ENCODE measurements at places on chromosomes 12 and 14. TPM values are rescaled to one million over a fixed set of nuclear protein-coding genes. Genes with fewer than 3 reads are reported as not detected.

DNA sequence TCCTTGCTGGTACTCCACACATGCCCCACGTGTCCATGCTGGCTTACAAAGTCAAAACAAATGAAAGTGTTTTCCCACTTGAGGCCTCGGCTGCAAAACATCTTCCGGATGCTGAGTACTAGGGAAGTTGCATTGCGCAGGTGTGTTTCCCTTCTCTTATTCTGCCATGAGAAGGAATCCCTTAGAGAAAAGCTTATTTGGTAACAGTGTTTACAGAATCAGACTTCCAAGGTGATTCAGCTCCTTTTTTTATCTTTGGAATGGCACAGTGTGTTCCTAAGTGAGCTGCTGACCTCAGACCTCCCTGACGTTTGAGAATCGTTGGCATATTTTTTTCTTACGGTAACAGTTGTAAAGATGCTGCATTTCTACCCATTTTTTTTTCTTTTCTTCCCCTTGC is 211.3 kb downstream of the ESR2 start:
- DNase-seq: no peak

Gene OASL
- 231 TPM for total RNA-seq

DNA sequence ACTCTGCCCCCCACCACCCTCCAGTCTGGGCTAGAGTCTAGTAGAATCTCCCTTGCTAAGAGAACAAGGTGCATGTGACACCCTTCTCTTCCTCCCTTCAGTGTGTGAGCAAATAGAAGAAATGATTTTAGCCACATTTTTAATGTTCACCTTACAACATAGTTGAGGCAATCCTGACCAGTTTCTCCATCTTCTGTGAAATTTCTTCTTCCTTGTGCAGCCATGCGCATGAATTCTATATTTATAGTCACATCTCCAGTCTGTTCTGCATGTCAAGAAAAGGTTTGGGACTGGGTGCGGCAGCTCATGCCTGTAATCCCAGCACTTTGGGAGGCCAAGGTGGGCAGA is 9.5 kb upstream of the LTA4H start:
- DNase-seq: no peak

DNA sequence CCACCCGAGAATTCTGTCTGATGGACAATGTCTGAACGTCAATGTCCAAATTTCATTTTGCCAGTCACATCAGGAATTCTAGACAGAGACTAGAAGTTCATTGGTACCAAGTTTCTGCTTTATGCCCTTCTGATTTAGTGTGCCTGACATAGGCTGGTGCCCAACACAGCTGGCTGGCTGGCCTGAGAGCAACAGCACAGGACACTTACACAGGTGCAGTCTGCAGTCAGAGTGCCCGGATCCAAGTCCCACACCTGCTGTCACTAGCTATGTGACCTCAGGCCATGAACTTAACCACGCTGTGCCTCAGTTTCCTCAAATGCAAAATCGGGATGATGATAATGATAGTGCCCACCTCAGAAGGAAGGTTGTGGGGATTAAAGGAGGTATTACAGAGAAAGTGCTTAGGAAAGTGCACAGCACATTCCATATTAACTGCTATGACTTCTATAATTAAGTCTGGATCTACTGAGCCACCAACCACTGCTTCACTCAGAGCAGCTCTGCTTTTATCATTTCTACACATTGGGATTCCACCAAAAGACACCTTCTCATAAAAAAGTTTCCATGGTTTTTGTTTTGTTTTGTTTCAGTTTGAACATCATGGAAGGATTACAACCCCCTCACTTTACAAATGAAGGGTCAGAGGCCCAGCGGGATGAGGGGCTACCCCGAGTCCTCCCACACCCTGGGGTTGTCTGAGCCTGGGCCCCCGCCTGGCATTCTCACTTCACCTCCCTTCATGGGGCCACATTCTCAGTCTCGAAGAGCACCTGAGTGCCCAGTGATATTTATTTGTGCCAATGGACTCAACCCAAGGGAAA is 168.8 kb upstream of the BCL2L14 start:
- DNase-seq: no peak

DNA sequence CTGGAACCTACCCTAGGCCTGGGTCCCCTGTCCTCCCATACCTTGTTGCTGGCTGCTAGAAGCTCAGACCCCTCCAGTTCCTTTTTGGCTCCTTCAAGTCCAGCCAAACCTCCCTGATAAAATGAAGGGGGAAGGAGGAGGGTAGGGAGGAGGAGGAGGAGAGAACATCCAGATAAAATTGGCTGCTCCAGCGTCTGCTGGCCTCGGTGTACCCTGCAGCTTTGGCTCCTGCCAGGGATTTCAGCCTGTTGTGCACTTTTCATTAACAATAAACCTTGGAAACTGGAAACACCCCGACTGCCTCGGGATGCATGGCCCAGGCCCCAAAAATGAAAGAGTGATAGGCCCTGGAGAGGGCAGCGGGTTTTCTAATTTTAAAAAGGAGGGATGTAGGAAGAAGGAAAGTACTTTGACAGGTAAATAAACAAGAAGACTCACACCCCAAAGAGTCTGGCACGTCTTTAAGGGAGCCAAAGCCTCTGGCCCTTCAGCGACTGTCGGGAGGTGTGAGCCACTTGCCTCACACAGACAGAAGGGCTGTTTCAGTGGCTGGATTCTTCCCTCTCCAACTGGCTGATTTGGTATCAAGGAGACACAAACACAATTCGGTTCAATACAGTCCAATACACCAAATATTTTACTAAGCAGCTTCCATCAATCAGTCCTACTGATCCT is 49.8 kb downstream of the NUAK1 start:
- no peak for DNase-seq

- DNase-seq: peak; percentile 30
Measured at GRCh38 chr14:49861699-49862088, 9.1 kb upstream of the NEMF start.

Gene MYF5
- not detected for total RNA-seq

DNA sequence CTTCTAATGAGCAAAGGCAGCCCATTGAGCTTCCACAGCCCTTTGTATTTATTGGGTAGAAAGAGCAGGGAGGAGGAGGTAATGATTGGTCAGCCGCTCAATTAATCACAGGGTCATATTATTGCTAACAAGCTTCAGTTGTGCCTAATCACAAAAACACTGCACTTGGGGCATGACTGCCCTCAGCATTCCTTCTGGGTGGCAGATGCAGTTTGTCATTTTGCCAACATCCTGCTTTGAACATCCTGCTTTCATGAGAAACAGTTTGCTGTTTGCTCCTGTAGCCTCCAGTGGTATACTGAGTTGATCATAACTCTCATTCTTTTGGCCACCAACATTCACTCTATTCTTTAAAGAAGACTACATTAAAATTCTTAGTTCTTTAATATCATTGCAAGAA is 462.9 kb upstream of the MIS18BP1 start:
- no peak for DNase-seq

Gene DIO2
- 0.38 TPM for total RNA-seq

GRCh38 chr14:68143341-68143841 is 323.8 kb downstream of the RAD51B start:
- no peak for DNase-seq

DNA sequence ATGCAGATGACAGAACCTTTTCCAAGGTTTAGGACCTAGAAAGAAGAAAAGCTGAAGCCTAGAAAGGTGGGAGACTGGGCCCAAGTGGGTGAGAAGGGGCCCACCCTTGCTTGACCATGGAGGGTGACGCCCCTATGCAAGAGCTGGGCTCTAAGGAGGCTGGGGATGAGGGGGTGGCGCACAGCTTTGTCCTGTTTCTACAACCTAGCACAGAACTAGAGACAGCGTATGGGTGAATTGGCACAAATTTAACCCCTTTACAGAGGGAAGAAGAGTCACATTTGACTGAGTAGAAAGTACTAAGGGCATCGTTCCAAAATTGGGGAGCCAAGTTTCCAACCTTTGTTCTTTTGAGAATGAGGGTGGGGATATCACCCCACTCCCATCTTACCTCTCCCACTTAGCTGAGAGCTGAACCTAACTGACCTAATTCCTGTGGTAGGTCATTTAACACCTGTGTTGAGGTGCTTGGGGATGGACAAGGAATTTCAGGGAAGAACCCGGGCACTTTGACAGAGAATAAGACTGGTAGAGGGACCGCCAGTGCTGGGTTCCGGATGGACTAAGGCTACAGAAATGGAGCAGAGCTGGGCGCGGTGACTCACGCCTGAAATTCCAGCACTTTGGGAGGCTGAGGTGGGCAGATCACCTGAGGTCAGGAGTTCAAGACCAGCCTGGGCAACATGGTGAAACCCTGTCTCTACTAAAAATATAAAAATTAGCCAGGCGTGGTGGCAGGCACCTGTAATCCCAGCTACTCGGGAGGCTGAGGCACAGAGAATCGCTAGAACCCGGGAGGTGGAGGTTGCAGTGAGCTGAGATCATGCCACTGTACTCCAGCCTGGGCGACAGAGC is 5.2 kb downstream of the NFKBIA start:
- no peak for DNase-seq

DNA sequence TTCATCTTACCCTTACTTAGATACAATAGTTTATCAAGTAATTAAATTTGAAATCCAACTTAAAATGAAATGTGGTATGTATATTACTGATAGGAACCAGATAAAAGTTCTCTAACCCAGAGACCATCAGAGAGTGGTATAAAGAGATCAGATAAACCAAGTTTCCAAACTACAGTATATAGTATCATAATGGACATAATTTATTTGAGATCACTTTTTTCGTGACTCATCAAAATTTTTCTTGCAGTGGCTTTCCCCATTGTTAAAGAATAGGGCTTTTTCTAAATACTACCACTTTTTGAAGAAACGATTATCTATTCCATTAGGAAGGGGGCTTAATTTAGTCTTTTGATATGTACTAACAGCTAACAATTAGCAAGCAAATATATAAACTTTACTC is 15.2 kb upstream of the HSPA2 start:
- no peak for DNase-seq

DNA sequence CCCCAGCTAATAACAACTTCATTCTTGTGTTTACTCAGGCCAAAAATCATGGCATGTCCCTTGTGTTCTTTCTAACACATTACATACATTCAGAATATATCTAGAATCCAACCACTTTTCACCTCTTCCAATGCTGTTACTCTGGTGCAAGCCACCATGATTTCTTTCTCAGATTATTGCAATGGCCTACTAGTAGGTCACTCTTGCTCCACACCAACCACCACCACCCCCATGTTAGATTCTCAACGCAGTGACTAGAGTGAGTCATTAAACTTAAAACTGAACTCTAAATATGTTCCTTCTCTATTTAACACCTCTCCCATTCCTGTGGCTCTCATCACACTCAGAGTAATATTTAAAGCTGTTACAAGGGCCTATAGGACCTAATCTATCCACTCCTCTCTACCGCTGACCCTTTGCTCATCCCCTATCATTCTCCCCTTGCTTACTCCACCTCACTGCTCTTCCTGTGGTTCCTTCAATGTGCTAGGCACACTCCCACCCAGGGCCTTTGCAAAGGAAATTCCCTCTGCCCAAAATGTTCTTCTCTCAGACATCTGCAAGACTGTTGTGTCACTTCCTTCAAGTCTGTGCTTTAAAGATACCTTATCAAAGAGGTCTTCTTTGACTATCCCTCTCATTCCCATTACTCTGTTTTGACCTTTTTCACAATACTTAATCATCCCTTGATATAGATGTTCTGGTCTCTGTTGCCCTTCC is 6.6 kb downstream of the RTN1 start:
- no peak for DNase-seq

DNA sequence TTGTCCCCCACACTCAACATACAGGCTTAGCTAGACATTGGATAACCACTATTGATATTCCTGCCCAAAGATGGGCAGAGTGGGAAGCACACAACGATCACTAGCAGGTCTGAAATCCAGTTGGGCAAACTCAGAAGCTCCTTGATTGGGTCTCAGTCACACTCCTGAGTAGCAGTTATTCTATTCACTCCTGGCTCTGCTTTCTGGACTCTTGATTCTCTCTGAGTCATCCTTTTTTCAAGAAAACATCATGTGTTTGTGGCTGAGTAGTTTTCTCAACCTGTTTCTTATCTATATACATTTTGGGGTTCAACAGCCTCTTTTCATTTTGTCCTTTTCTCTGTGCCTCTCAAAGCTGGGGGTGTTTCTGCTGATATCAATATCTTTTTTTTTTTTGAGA is 46.0 kb upstream of the MANSC4 start:
- no peak for DNase-seq

DNA sequence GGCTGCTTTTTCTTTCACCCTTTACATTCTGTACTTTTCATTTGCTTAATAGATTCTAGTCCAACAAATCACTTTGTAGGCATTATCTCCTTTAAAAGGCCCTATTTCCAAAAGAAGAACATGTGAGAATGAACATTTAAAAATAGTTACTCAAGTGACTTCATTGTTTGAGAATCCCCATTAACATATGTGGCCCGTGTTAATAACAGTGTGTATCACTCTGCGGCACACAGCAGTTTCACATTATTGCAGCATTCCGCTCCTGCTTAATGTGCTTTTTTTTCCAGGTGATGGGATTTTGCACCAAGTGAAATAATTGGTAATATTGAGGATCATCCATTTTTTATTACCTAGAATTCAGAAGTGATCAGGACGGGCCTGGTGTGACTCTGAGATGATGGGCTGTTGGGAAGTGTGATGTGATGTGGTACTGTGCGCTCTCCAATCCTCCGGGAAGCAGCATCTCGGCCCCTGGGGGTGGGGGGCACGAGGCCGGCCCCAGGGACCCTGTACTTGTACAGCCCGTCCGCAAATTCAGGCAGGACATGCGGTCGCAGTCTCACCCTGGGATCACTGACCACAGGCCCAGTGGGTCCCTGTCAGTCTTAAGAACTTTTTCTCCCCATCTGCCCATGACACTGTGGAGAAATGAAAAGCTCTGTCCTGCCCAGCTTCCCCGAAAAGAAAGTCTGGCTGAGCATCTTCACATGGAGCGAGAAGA is 32.9 kb downstream of the SLC15A4 start:
- DNase-seq: no peak

- no peak for DNase-seq
Measured at GRCh38 chr12:89307474-89308253, 44.6 kb downstream of the DUSP6 start.

- DNase-seq: no peak
Measured at GRCh38 chr14:77311217-77311616, 9.5 kb downstream of the POMT2 start.

DNA sequence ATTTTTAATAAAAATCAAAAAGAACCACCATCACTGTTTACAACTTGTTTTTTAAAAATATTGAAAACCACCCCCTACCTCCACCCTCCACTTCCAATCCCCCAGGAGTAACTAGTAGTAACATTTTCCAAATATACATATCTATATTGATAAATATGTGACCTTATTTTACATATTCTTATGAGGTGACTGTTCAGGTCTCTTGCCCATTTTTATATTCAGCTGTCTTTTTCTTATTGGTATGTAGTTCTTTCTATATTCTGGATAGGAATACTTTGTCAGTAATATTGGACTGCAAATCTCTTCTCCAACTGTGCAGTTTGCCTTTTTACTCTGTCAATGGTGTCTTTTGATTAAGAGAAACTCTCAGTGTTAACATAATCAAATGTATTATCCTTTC is 59.0 kb upstream of the EIF5 start:
- DNase-seq: no peak

DNA sequence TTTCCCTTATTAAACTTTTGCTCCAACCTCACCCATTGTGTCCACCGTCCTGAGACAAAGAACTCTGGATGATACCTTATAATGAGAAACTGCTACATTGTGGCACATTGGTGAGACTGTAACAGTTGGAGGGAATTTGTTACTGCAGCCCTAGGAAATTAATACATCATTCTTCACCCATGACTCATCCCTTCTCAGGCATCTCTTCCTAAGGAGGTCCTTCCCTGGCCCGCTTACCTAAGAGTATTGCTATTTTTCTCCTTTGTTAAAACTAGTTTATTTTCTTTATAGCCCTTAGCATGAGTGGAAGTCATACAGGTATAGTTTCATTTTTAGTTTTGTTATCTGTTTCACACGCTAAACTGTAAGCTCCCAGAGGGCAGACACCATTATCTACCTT is 87.1 kb downstream of the TMEM260 start:
- no peak for DNase-seq

Gene TAS2R14
- 2.9 TPM for total RNA-seq
